Left forelimb (tissue), 1 donor: ENCODE measurements at places on chromosomes 12 and 14.

DNA sequence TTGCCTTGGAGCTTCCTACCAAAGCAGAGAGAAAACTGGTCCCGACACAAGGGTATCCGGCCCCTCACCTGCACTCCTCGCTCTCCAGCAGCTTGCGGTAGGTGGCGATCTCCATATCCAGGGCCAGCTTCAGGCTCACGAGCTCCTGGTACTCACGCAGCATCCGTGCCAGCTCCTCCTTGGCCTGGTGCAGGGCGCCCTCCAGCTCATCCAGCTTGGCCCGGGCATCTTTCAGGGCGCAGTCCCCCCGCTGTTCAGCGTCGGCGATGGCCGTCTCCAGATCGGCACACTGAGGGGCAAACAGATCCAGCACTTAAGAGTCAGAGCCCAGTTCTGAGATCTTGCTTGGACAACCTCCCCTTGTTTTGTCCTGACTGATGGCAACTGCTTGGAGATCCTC lies 13.7 kb downstream of the KRT72 start:
- peak; percentile 36 for DNase-seq

DNA sequence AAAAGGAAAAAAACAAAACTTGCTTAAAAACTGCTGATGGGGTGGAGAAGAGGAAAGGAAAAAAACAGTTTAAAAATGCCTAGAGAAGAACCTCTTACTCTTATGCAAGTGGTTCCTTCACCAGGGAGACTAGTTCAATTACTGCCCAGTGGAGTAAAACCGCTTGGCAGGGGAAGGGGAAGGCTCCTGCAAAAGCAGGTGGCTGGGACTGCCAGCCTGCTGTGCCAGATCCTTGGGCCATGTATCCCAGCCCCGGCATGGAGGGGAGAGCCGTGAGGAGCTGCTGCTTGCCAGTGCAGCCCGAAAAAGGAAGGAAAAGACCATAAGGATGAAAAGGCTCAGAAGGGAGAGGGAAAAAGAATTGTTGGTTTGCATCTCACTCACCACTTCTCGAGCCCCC lies 123.0 kb downstream of the FSCB start:
- DNase-seq, result no peak

- no peak for DNase-seq
These were observed 133.4 kb upstream of the FGD4 start for GRCh38 chr12:32265951-32266350.

- DNase-seq, result no peak
These were observed 103.8 kb upstream of the ETV6 start for GRCh38 chr12:11545484-11546330.

GRCh38 chr14:23648764-23649460 lies 12.7 kb downstream of the DHRS2 start:
- DNase-seq, result no peak

GRCh38 chr12:130463818-130464670 lies 126.4 kb downstream of the PIWIL1 start:
- no peak for DNase-seq

DNA sequence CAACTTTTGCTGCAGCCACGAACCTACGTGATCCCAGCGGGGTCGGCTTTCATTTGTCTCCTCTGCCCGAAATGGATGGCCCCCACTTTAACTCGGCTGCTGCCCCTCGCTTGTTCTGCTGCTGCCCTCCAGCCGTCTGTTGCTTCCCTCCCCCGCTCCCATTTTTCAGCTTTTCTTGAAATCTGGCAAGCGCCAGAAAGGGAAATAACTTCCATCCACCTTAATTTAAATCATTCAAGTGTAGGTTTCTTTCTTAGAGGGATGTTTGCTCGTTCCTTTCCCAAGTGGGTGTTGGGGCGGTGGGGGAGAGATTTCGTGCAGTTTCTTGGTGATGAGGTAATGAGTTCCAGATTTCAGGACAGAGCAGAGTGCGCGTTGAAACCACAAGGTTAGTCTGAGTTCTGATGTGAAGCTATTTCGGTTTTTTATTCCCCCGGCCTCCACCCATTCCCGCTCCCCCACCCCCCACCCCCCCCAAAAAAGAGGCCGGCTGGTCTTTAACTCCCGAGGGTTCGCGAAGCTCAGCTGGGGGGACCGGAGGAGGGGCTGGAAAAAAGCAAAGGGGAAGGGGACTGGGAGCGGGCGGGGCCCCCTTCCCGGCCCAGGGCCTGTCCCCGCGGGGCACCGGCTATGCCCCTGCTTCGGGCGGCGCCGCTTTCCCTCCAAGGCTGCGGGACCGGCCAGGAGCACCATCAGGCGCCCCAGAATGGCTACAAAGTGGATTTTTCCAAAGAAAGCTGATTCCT lies 2.2 kb upstream of the ZFP36L1 start:
- DNase-seq, result peak; percentile 87

DNA sequence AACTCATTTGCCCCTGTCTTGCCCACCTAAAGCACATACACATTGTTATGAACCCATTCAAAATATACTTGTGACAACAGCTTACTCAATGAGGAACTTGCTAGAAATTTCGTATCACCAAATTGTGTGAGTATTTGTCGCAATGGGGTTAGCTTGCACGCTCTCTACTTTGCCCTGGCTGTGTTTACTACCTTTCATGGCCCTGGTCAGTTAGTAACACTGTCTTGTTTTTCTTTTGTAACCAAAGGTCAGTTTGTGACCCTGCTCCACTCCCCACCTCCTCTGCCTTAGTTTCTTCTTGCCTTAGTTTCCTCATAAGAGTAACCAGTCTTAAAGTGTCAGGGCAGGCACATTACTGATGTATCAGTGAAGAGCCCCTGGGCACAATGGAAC lies 205.8 kb upstream of the EEA1 start:
- DNase-seq, result no peak

GRCh38 chr12:54126696-54127537 lies 61.9 kb downstream of the SMUG1 start:
- peak; percentile 69 for DNase-seq

- no peak for DNase-seq
These were observed 354.1 kb downstream of the DPF3 start for GRCh38 chr14:72539661-72540315.

DNA sequence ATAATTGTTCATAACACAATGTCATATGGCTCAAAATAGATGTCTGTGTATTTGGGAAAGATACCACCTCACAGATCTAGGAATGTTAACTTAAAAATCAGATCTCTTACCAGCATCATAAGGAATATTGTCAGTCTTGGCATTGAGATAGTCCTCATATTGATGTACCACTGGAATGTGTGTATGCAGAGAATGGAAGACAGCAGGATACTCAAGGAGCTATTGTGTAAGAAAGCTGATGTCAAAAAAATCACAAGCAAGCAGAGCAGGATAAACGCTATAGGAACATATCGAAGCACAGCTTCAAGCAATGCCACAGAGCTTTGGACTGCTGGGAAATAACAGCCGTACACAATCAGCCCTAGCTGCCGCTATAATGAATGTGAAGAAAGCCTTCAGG lies 45.1 kb upstream of the GRIN2B start:
- DNase-seq, result no peak

GRCh38 chr14:34231626-34232025 lies 230.4 kb downstream of the SPTSSA start:
- no peak for DNase-seq

- DNase-seq, result no peak
These were observed 310.1 kb downstream of the SYT1 start for GRCh38 chr12:79174626-79175025.

DNA sequence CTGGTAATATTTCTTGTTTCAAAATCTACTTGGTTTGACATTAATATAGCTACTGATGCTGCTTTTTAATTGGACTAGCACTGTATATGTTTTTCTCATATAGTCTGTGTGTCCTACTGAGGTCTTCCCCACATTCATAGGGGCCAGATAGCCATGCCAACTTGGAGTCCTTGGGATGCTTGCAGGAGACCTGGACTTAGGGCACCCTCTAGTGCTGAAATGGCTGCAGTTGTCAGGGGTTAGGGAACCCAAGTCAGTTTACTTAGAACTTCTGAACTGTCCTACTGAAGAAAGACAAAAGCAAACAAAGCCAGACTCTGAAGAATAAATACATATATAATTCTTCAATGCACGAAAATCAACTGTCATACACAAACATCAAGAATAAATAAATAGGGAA lies 279.9 kb upstream of the SYT1 start:
- no peak for DNase-seq

DNA sequence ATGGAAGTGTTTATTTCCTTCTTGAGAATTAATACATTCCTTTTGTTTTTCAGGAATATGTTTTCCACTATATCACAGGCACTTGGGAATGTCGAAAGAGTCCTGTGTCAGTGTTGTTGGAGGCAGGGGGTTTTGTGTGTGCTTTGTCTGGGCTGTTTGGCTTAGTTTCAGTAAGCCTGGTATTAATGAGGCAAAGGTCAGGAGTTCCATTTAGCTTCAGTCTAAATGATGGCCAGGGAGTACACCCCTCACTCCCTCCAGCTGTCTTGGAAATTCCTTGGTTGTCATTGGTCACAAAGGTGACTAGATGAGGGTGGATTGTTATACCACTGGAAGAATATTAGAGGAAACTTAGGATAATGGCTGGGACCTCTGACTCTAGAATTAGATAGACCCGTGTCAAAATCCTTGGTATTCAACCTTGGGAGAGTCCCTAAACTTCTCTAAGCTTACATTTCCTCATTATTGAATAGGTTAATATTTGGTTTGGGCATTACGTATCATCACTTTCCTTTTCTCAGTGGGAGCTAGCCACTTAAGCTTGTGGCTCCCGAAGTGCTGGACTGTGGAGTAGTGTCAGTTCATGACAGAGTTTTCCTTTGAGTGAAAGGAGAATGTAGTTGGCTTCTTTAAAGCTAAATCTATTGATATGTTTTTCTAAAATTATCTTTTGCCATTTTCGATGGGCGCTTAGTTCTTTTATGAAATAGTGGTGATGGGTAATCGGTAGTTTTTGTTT lies 5.2 kb downstream of the FRS2 start:
- DNase-seq, result no peak

DNA sequence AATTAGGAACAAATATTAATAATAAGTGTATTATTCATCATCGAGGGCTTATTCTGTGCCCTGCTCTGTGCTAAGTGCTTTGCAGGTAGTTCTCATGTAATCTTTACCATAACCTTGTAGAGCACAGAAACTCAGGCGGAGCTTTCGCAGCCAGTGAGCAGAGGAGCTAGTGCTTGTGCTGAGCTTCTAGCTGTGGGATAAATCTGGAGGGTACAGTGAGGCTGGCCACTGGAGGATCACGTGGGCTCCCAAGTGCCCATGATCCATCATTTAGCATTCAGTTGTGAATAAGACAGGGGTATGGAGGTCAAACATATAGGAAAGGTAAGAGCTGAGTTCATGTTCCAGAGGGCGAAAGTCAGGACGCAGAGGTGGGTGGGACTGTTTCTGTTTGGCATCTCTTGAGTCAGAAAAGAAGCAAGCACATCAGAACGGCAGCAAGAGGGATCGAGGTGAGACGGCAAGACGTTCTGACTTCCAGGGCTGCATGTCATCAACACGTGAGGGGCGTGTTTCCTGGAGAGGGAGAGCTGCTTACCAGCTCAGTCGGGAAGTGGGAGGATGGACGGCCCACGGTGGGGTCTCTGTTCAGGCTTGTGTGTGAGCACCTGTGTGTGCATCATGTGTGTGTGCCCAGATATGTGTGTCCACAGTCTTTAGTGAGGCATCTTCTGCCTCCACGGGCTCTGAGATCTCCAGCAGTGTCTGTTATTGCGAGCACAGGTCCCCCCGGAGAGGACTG lies 16.8 kb upstream of the KRT80 start:
- DNase-seq, result no peak

DNA sequence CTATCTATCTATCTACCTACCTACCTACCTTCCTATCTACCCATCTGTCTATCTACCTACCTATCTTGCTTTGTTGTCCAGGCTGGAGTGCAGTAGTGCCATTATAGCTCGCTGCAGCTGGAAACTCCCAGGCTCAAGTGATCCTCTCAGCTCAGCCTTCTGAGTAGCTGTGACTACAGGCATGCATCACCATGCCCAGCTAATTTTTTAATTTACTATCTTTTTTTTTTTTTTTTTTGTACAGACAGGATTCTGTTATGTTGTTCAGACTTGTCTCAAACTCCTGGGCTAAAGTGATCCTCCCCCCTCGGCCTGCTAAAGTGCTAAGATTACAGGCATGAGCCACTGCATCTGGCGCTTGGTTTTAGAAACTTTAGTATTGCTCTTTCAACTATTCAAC lies 762.4 kb downstream of the SLC6A15 start:
- DNase-seq, result no peak

- no peak for DNase-seq
These were observed 146.4 kb upstream of the ARHGAP5 start for GRCh38 chr14:31930493-31931240.

DNA sequence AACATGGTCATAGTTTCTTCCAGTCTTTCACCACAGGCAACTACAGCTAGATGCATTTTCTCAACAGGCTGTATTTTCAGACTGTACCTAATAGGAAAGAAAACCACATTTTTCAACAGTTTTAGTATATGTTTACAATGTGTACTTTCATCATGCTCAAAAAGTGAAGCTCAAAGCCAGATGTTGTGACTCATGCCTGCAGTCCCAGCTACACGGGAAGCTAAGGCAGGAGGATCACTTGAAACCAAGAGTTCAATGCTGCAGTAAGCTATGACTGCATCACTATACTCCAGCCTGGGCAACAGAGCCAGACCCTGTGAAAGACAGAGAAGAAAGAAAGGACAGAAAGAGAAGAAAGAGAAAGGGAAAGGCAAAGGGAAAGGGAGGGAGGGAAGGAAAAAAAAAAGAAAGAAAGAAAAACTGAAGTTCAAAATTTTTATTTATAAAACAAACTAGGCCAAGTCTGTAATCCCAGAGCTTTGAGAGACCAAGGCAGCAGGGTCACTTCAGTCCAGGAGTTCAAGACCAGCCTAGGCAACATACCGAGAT lies 25.5 kb downstream of the GXYLT1 start:
- DNase-seq, result no peak

GRCh38 chr14:99579120-99579836 lies 24.7 kb downstream of the CCDC85C start:
- no peak for DNase-seq
